Kasumi-1 (cell line): ENCODE measurements at places on chromosomes 11 and 22.

- DNase-seq = no peak
Measured at GRCh38 chr22:40108396-40108795, 69.3 kb upstream of the TNRC6B start.

GRCh38 chr22:45770506-45770905 is 98.9 kb downstream of the ATXN10 start:
- no peak for DNase-seq

DNA sequence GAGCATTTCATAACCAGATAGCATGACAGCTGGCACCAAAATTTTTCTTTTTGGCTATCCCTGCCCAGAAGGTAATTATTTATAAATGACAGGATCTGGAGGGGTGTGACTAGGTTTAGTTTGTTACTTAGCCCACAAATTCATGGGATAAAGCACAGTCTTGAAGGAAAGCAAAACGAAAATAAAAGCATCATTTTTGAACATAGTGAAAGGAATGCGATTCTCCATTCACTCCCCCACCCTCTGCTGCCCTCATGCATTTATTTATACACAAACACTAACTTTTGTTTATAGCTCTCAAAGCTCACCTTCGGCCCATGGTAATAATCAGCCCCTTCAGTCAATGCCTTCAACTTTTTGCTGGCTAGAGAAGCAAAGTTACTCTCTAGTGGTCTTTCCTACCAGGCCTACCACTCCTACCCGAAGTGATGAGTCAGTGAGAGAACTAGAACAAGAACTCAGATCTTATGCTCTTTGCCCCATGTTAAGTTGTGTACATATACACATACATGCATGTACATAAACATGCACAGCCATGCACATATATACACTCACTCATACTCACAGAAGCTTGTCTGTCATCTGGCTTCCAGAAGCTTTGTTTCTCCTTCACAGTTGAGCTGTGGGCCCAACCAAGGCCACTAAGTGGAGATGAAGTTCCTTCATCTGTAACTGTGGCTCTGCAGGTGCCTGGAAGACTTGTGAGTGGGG is 22.6 kb downstream of the CALCA start:
- DNase-seq = no peak

DNA sequence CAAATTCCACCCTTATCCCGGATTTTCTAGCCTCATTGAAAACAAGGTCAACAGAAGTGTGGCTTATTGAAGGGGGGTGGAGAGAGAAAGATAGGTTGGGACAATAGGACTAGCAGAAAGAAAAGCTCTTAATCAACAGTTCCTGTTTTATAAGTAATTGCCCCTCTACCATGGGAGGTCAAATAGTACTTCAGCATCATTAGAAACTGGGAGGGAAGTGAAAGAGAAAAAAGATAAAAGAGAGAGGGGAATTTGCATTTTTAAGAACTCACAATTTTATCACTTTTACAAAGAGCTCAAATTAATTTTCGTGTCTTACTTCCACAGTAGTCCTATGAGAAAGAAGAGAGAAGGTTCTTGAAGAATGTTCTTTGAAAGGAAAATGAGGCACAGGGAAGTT is 89.2 kb downstream of the AMOTL1 start:
- DNase-seq = no peak

DNA sequence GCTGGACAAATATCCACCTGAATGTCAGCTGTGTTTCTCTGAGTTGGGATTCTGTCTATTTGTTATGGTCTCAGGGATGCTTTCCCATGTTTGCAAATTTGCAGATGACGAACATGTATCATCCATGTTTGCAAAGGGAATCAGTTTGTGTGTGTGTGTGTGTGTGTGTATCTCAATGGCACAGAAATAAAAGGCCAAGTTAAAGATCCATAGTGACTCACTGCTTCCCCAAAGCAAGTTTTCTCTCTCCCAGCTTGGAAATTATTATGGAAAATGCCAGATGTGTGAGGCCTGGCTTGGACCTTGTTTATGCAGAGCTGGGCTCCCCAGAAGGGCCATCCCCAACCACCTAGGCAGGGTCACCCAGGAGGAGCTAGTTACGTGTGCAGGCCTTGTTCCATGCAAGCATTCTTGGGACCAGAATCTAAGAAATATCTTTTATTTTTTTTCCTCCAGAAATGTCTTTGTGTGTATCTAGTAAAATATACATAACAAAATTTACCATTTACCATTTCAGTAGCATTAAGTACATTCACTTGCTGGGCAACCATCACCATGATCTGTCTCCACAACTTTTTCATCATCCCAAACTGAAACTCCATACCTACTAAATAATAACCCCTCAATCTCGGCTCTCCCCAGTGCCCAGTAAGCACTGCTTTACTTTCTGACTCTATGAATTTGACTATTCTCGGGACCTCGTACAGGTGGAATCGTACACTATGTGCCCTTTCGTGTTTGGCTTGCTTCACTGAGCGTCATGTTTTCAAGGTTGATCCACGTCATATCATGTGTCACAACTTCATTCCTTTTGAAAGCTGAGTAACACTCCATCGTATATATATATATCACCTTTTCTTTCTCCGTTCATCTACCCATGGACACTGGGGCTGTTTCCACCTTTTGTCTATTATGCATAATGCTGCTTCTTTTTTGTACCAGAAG is 56.6 kb upstream of the WNT7B start:
- no peak for DNase-seq

GRCh38 chr11:120141768-120142423 is 4.0 kb upstream of the TRIM29 start:
- DNase-seq = no peak

GRCh38 chr11:70364178-70364577 is 34.2 kb upstream of the CTTN start:
- no peak for DNase-seq

DNA sequence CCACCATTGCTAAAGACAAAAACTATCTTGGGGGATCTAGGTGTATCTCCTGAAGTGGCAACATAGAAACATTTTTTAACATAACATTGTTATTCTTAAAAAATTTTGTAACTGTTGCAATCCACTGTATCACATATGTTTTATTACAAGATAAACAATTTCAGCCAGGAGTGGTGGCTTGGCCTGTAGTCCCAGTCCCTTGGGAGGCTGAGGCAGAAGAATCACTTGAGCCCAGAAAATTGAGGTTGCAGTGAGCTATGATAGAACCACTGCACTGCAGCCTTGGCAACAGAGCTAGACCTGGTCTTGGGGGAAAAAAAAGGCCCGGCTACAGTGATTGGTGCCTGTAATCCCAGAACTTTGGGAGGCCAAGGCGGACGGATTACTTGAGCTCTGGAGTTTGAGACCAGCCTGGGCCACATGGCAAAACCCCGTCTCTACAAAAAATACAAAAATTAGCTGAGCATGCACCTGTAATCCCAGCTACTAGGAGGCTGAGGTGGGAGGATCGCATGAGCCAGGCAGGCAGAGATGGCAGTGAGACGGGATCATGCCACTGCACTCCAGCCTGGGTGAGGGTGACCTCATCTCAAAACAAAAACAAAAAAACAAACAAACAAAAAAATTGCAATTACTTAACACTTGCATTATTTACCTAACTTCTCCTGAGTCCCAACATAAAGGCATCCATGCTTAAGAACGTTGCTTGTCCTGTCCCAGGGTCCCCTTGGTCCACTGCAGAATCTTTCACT is 1.5 kb upstream of the DEPDC5 start:
- no peak for DNase-seq

DNA sequence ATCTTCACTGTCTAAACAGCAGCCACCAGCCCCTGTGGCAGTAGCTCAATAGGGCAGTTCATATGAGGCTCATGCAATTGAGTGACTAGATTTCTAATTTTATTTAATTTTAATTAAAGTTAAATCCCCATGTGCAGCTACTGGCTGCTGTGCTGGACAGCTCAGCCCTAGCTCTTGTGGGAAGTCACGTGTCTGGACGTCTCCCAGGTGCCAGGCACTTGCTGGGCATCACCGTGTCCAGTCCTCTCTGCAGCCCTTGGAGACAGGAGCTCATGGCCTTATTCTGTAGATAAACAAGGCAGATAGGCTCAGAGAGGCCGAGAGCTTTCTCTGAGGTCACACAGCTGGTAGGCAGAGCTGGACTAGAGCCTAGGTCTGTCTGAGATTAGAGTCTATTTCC is 95.0 kb downstream of the ARHGAP8 start:
- no peak for DNase-seq

DNA sequence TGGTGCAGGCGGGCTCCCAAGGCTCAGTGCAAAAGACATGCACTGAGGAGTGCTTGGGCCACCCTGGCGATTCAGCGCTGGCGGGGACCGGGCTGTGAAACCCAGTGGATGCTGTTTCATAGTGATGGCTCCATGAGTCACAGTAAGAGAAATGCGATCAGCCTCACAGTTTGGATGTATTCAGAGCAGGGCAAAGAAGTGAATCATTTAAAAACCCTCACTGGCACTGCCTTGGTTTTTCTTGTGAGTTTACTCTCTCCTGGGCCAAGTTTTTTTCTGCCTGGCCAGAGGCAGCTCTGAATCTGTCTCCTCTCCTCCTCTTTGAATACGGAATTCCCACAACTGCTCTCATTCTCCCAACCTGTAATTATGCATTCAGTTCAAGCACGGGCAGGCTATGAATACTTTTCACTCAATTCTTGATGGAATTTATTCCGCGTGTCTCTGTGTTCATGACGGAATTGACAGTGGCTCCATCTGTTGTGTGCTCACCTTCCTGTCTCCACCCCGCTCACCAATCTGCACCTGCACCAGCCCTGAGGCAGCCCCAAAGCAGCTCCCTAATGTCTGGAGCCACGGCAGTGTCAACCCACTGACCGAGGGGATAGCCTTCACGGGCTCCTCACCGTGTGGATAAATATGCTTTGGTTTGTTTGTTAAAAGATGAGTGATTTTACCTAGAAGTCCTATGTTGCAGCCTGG is 14.9 kb downstream of the ADAMTS8 start:
- no peak for DNase-seq

DNA sequence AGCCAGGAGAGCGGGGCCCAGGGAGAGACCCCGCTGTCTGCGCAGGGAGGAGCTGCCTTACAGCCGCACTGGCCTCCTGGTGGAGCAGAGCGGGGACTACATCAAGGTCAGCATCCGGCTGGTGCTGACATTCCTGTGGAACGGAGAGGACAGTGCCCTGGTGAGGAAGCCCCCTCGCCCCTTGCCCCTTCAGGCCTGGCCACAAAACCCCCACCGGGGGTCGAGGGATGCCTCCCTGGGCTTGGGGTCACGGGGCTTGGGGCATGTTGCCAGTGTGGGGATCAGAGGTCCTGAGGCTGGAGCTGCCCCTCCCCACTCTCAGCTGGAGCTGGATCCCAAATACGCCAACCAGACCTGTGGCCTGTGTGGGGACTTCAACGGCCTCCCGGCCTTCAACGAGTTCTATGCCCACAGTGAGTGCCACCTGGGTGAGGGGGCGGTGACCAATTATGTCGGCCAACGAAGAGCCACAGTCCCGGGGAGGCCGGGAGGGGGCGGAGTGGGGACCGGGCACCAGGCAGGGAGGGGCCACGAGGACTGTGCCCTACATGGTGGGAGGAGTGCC is 4.2 kb downstream of the MUC5B start:
- no peak for DNase-seq

GRCh38 chr11:61718621-61719302 is 33.7 kb upstream of the MYRF start:
- DNase-seq = no peak

DNA sequence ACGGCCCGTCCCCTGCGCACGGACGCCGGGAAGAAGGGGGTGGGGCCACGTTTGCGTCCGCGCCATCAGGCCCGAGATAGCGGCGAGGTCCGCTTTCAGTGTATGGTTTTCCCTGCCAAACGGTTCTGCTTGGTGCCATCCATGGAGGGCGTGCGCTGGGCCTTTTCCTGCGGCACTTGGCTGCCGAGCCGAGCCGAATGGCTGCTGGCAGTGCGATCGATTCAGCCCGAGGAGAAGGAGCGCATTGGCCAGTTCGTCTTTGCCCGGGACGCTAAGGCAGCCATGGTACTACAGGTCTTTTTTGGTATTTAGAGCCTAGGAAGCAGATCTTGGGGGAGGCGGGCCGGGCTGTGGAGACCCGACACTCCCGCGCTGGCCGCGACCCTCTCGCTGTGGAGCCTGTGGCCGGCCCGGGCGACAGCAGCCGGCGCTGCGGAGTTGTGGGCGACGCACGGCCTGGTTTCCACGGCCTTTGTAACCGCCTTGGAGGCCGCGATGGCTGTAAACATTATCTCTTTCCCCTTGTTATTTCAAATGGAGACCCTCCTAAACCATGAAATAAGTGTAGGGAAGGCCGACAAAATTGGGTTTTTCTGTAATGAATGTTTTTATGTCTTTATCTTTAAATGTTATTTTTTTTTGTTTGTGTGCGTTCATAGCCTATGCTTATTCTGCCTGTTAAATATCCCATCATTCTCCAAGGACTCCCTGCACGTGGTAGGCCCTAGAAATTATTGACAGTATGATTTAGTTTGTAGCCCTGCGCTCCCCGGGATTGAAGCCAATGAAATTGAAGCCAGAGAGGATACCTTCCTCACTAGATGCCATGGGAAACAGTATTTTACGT is at the start of gene AASDHPPT:
AASDHPPT (plus strand) TSS at position 54 of the 847 bp plus-strand sequence; CDS start at position 103, 49 bp downstream.
- DNase-seq = peak; percentile 32

DNA sequence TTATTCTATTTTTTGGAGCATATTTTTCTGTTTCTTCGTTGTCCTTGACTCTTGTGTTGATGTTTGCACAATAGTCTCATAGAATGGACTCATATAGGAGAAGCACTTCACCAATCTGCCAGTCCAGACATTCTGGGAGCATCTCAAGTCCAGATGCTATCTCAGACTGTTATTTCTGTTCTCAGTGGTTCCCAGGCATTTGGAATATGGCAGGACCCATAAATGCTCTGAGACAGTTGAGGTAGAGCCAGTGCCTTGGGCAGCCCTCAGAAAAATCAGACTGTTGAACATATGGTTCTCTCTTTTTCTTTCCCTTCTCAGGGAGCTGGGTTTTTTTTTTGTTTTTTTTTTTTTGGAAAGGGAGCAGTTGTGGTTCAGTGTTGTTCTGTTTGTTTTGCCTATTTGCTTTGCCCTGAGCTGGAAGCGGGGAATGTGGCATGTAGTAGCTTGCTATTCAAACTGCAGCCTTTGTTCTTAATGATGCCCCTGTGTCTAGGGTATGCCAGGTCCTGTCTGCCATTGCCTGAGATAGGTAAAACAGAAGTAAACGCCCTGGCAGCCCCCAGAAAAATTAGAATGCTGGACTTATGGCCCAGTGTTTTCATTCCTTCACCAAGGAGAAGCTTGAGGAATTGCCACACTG is 3.7 kb upstream of the MS4A2 start:
- no peak for DNase-seq

- DNase-seq = no peak
Measured at GRCh38 chr22:28953403-28953802, 70.0 kb downstream of the ZNRF3 start.

- no peak for DNase-seq
Measured at GRCh38 chr11:124865181-124865901, at the start of gene ROBO3. ROBO3 (plus strand) TSS chr11:124865432; CDS start chr11:124865578, 146 bp downstream.

GRCh38 chr11:107018902-107019493 is 722 bp upstream of the GUCY1A2 start:
- DNase-seq = peak; percentile 75

DNA sequence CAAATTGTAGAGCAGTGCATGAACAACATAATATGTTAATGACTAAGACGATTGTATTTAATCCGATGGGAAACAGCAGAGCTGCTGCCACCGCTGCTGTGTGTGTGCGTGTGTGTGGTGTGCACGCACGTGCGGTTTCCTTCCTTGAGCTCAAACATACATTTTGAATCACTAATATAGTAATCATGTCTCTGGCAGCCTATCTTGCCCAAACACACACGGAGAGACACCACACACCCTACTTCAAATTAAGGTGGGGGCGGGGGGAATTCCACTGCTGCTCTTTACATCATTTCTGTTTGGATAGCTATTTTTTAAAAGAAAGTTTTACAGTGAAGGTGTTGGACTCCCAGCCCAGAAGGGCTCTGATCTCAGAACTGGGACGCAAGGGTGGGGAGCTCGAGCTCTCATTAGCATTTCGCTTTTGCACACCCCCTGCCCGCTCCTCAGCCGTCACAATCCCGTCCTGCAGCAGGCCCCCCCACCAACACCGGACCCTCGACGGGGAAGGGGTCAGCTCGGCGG is 651 bp upstream of the FAM83F start:
- no peak for DNase-seq
